Caudate nucleus (tissue), 63 donors: ENCODE measurements at places on chromosomes 4 and X.

DNA sequence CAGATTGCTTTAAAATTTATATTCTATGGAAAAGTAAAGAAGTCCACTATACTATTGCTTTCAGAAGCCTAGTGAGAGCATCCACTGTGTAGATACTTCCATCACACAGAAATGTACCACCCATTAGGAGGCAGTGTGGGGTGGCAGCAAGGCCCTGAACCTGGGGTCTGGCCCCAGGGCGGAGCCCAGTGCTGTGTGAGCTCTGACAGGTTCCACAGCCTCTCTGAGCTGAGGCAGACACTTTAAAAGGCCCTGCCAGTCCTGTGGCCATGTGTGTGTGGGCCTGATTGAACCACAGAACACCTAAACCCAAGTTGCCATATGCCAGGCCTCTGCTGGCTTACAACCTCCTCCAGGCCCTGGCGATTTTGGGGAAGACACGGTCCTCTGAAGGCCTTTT lies 49.2 kb downstream of the PHKA2 start:
- no peak for DNase-seq

DNA sequence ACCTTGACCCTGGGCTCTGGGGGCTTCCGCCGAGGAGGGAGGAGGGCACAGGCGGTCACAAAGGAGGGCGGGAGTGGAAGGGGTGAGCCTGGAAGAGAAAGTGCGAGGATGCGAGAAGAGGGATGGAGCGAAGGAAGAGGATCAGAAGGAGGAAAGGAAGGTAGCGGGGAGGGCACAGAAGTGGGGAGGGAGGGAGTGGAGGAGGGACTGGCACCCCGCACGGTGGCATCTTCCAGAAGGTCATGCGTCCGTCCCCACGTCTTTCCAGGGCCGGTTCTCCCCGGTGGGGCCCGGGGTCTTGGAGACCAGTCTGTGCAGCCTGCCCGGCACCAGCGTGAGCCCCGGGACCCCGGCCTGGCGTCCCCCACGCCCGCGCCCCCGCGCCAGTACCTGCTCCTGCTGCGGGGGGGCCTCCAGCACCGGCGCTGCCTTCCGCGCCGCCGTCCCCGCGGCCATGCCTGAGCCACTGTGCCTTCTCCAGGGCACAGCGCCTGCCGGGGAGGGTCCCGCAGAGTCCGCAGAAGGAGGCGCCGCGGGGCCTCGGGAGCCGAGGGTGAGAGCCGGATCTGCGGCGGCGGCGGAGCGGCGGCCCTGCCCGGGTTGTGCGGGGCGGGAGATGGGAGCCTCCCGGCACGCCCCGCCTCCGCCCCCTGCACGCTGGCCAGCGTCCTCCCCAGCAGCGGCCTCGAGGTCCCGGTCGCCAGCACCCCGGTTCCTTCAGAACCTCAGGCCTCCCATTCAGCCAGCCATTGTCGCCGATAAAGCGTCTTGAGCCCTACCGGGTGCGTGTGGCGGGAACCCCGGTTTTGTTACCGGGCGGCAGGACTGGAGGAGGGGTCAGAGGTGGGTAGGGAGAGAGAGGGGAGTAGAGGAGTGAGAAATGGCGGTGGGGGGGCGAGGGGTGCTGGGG lies at the start of gene RNF175:
TSS of gene RNF175 (minus strand) at position 618 of the 910 bp plus-strand sequence. CDS start at position 456, 162 bp downstream.
- no peak for DNase-seq

GRCh38 chrX:46456125-46456922 lies 88.9 kb downstream of the ZNF674 start:
- DNase-seq: no peak

GRCh38 chr4:4750187-4750586 lies 109.3 kb upstream of the MSX1 start:
- no peak for DNase-seq

DNA sequence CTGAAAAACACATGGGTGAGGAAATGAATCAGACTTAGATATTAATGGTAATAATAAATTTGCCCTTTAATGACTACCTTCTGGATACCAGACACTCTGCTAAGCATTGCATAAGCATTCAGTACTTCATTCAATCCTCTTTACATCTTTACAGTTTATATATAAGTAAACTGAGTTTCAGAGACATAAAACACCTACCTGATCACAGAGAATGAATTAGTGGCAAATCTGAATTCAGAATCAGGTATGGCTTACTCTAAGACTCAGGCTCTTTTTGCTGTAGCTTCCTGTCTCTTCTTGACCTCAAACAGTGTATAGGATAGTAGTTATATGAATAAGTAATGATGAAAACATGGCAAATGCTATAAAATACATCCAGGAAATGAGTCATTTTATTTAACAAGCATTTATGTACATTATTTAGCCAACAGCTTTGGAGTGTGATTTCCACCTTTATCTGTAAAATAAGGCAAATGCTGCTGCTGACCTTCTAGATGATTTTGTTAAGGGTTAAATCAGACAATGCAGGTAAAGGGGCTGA lies 83.9 kb downstream of the VEGFC start:
- DNase-seq: no peak

- no peak for DNase-seq
Observed at GRCh38 chrX:109716431-109717028, 16.5 kb downstream of the ACSL4 start.

DNA sequence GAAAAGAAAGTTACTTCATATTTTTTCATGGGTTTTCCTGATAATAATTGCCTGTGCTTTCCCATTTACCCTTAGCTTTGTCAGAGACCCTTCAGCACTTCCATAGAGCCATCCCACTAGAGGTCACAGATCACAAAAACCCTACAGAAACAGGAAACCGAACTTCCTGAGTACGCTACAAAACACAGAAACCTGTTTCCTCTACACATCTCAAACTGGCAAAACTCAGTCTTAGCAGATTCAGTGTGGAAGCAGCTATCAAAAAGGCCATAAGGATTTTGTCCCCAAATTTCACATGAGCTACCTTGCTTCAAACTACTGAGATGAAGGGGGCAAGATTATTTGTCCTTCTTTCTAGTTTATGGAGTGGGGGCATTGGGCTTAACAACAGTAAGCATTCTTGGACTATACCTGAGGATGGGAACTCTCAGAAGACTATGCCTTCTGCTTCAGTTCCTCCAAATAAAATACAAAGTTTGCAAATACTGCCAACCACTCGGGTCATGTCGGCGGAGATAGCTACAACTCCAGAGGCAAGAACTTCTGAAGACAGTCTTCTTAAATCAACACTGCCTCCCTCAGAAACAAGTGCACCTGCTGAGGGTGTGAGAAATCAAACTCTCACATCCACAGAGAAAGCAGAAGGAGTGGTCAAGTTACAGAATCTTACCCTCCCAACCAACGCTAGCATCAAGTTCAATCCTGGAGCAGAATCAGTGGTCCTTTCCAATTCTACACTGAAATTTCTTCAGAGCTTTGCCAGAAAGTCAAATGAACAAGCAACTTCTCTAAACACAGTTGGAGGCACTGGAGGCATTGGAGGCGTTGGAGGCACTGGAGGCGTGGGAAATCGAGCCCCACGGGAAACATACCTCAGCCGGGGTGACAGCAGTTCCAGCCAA lies at the start of gene MMRN1:
TSS of gene MMRN1 (plus strand) at position 206 of the 902 bp plus-strand sequence. CDS start at position 324, 118 bp downstream.
- no peak for DNase-seq

GRCh38 chr4:129526812-129527211 lies 430.9 kb downstream of the C4orf33 start:
- DNase-seq: no peak

DNA sequence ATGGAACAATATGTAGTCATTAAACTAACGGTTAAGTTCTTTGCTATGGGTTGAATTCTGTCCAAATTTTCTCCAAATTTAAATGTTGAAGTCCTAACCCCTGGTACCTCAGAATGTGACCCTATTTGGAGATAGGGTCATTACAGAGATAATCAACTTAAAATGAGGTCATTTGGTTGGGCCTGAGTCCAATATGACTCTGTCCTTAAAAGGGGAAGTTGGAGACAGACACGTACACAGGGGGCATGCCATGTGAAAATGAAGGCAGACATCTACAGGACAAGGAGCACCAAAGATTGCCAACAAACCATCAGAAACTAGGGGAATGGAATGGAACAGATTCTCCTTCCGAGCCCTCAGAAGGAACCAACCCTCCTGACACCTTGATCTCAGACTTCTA lies 492.0 kb upstream of the FTHL17 start:
- no peak for DNase-seq

DNA sequence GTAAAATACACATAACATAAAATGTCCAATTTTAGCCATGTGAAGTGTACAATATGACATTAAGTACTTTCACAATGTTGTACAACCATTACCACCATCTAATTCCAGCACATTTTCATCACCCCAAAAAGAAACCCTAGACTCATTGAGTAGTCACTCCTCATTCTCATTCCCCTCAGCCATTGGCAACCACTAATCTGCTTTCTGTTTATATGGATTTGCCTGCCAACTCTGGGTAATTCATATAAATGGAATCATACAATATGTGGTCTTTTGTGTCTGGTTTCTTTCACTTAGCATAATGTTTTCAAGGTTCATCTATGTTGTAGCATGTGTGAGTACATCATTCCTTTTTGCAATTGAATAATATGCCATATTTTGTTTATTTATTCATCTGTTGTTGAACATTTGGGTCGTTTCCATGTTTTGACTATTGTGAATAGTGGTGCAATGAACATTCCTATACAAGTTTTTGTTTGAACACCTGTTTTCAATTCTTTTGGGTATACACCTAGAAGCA lies 43.0 kb downstream of the EIF2S3 start:
- DNase-seq: no peak

DNA sequence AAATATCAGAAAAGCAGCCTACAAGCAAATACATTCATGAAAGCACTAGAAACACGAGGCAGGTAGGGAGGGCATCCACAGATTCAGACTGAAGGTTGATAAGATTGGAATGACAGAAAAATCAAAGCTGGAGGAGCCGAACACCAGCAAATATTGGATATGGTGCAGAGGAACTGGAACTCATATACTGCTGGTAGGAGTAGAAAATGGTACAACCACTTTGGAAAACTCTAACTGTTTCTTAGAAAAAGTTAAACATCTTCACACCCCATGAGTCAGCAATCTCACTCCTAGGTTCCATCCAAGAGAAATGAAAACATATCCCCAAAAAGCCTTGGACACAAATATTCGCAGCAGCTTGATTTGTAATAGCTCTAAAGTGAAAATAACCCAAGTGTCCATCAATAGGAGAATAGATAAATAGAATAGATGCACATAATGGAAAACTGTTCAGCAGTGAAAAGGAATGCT lies 27.1 kb downstream of the CD99L2 start:
- DNase-seq: no peak

DNA sequence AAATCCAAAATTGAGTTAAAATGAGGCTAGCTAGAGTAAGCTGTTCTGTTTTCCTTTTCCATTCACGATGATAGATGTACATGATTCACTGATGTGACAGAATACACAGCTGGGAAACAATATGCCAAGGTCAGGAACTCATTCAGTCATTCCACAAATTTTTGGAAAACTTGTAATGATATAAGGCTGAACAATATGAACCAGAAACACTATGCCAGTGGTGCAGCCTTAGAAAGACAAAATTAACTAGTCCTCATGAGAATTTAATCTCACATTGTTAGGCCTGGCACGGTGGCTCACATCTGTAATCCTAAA lies 50.0 kb upstream of the NDST3 start:
- DNase-seq: no peak

- DNase-seq: no peak
Observed at GRCh38 chr4:95255396-95256107, 293.2 kb downstream of the UNC5C start.

DNA sequence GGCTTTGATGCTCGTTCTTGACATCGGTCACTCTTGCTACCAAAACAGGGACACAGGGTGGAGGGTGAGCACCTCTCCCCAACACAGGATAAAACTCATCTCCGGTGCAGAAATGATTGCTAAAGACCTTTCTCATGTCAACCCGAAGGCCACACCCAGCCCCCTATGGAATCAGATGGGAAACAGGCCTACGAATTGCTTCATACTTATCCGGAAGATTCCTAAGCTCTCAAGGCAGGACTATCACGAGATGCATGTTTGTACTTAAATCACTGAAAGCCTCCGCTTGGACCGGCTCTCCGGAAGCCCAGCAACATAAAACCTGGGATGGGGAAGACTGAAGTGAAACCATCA lies 74.9 kb downstream of the MTMR1 start:
- DNase-seq: no peak

- no peak for DNase-seq
Observed at GRCh38 chr4:21649391-21650090, 299.0 kb downstream of the KCNIP4 start.
